ENCODE measurements at places on chromosomes 2 and 18.

- no peak for DNase-seq
These were observed 64.1 kb downstream of the POLE4 start for GRCh38 chr2:75022516-75022915.

- peak; percentile 45 for DNase-seq
These were observed 18.7 kb upstream of the COLEC12 start for GRCh38 chr18:519019-519879.

GRCh38 chr2:184729581-184729980 is 131.3 kb downstream of the ZNF804A start:
- no peak for DNase-seq

GRCh38 chr2:179952658-179953057 is 54.4 kb downstream of the CWC22 start:
- DNase-seq = no peak

DNA sequence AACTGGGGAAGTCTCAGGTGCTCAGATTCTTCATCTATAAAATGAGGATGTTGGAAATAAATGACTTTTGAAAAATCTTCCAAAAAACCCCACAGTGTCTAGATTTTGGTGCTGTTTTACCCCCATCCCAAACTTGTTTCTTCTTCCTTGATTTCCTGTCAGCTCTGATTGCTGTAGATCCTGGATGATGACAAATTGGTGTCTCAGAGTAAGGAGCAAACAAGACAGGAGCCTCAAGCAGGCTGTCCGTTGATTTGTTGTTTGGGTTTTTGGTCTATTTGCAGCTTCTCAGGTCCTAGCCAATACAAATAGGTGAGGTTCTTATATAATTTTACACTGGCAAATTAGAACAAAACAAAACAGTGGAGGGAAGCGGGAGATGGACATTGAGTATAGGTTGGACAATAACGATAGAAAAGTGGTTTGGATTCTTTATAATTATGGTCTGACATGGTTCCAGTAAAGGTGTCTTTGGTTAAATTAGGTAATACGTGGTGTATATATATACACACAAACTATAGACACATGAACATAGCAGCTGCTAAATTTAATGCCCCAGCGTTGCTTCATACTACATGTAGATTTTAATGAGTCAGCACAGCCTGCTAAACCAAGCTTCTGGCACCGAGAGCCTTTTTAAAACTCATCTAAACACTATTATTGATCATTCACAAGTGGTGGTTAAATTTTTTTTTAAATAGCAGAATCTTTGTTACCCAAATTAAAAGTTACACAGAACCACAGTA is 142.5 kb downstream of the FMNL2 start:
- DNase-seq = no peak

- DNase-seq = no peak
These were observed 83.4 kb downstream of the RTN4 start for GRCh38 chr2:54966837-54967236.

DNA sequence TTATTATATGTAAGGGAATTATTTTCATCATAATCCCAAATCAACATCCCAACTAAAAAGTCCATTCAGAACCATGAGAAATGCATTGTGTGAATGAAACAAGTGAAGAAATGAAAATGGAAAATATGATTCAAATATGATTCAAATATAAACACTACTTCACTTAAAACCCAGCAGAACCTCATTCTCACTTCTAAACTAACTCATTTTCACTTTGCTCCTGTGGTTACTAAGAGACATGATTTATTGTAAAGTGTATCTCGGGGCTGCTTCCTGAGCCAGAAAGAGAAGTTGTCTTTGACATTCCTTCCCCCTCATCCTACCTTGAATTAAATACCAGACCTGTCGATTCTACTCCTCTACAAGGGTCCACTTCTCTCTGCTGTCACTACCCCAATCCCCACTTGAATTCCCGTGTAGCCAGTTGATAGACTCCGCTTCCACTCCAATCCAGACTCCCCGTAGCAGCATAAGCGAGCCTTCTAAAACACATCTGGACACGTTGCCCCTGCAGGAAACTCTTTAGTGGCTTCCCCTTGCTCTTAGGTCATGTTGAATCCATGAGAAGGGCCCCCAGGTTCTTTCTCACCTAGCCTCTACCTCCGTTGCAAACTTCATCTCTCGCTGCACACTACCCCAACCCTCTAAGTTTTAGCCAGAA is 697.0 kb upstream of the ID2 start:
- no peak for DNase-seq

- DNase-seq = no peak
These were observed 84.9 kb downstream of the BCL11A start for GRCh38 chr2:60468382-60469085.

DNA sequence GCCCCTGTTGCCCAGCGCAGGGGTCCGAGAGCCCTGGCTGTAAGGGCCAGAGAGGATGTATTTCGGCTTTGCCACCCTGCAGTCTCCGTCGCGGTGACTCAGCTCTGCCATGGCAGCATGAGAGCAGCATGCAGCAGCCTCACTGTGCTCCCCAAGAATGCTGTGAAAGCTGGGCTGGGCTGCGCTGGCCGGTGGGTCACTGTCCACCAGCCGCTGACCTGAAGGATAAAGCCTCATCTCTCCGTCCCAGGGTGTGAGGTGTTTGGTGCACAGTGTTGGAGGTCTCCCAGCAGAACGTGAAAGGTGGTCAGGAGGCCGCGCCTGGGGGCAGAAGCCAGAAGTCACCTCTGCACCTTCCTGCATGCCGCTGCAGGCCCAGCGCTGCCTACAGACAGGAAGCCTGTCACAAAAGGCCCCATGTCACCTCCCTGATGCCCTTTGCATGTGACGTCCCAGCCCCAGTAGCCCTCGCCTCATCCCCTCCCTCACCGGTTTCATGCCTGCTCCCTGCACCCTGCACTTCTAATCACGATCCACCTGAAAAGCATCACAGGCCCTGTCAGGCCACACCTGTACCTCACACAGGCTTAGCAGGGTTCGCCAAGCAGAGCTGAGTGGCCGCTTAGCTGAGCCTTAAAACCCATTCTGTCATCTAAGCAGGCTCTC is 342.1 kb downstream of the EIPR1 start:
- DNase-seq = no peak

GRCh38 chr2:46872902-46873603 is 42.6 kb downstream of the MCFD2 start:
- no peak for DNase-seq

GRCh38 chr2:33530690-33531548 is 54.5 kb downstream of the RASGRP3 start:
- no peak for DNase-seq

DNA sequence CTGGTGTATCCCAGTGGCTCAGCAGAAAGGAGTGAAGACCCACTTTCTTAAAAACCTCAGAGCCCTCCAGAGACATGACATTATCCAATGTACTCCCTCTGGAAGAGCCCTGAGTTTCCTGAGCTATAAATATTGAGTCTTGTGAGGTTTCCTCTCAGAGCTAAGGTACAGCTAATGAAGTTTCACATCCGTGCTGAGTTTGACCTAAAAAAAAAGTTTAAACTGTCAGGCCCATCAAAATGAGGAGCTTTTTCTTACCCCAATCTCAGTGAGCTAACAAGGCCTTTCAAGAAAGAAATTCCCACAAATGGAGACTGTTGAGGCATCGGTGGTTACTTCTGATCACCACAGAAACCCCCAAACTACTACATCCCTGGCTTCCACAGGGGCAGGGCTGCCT is 65.4 kb upstream of the ST8SIA3 start:
- DNase-seq = no peak

GRCh38 chr2:60149176-60149575 is 404.3 kb downstream of the BCL11A start:
- no peak for DNase-seq

GRCh38 chr18:67417864-67418523 is 98.5 kb downstream of the DSEL start:
- no peak for DNase-seq

DNA sequence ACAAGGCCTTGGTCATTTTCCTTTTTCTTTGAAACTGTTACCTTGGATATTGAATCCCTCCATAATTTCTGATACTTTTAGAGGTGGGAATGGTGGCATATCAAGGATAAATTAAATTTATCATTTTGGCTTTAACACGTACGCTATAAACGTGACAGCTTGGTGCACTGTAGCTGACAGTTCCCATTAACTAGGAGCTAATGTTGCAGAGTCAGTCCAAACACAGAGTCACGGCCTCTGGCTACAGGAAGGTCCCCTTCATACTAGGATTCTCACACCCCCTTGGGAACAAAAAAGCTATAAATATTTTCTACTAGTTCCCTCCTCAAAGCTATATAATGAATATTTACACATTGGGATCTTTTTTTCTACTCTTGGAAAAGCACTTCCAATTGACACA is 17.7 kb upstream of the ERBB4 start:
- no peak for DNase-seq

GRCh38 chr2:172100935-172101820 is 1.5 kb downstream of the DLX2 start:
- DNase-seq = no peak

DNA sequence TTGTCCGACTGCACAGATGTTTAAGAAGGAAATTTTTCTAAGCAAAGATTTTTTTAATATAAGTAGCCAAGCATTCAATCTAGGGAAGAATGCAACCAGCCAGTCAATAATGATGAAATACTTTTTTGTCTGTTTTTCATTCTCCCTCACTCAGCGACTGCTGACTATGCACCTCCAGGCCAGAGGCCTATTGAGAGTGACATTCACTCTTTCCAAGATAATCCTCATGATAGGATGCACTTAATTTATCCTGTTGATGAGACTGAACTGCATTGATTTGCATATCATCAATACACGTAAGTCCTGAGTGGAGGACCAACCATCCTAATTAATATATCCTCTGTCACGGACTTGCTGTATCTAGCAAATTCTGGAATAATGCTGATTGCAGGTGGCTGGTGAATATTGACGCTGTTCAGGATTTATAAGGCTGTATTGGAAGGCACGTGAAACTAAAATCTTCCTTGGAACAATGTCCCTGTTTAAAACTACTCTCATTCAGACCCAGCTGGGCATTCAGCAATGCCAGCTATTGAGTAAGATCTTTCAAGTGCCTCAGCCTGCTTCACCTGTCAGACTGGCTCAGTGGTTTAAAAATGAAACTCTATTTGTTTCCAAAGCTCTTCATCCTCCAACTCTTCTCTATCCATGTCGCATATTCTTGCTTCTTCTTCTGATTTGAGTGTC is 142.2 kb downstream of the MAP2 start:
- DNase-seq = no peak

DNA sequence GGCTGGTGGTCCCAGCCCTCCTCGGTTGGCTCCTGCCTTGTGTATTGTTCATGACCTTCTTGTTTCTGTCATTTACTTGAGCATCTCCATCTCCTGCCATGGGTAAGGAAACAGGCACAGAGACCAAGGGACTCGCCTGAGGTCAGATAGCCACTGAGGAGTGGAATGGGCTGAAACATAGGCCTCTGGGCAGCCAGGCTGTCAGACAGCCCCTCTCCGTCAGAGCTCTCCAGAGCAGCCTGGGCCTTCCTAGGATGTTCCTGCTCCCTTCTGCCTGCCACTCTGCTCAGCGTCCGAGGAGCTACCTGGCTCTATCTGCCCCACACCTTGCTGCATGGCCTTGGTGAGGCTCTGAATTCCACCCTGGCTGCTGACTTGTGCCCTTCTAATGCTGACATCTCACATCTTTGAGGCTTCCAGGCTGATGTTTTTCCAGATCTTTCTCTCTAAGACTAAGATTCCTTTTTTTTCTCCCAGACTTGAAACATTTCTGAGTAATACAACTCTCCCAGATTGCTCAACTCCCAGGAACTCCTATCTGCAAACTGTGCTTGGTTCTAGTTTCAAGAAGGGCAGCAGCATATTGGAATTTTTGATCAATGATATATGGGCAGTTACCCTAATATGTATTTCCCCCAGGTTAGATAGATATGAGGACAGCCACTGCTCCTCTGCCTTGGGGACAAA is 67.7 kb downstream of the MCFD2 start:
- no peak for DNase-seq

GRCh38 chr2:140737006-140737405 is 1393.8 kb downstream of the LRP1B start:
- no peak for DNase-seq

GRCh38 chr18:48806551-48807261 is 144.1 kb downstream of the SMAD7 start:
- DNase-seq = no peak

DNA sequence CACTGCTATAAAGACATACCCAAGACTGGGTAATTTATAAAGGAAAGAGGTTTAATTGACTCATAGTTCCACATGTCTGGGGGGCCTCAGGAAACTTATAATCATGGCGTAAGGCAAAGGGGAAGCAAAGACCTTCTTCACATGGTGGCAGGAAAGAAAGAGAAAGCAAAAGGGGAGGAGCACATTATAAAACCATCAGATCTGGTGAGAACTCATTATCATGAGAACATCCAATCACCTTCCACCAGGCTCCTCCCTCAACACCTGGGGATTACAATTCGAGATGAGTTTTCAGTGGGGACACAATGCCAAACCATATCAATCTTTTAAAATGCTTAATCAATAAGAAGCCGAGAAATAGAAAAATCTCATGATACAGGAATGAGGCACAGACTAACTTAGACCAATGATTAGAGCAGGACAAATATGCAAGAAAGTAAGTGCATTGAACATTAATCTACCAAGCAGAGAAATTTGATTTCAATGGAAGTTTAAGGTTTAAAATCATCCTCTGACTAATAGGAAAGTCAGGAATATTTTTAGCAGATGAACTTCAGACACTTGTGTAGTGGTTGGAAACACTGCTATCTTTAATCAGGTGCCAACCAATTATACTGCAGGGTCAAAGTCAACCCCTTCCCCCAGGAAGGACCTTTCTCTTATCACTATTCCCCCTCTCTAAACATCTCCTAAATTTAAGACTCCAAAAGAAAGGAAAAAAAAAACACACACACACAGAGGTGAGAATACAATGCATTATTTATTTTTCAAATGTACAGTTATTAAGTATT is 259.2 kb downstream of the IRS1 start:
- DNase-seq = no peak
